ENCODE measurements at places on chromosomes 4 and X.

GRCh38 chr4:79235095-79235494 is 90.8 kb downstream of the NAA11 start:
- no peak for DNase-seq

DNA sequence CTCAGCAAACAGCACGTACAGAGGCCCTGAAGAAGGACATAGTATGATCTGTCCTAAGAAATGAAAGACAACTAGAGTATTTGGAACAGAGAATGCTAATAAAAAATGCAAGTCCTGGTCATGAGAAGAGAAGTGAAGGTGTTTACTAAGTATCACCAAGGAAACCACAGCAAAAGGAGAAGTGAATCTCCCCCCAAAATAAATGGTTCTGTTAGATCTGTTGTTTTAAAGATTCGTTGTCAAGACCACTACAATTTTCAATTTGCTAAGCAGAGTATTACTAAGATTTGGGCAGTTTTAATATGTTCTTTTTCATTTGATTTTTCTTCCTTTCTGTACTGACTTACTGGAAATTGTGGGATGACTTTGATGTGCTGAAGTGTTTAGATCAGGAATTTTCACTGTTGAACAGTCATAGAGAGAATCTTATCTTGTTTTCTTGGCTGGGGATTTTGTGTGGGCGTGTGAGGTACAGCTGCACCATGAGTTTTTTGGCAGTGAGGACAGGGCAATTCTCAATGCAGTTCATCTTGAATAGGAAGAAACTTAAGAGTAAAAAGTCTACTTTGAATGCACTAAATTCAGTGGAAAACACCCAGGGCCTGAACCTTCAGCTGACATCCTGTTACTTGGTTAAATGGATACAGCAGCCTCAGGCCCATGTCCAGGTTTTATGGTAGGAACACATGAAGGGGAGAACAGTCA is 132.2 kb downstream of the STIM2 start:
- no peak for DNase-seq

DNA sequence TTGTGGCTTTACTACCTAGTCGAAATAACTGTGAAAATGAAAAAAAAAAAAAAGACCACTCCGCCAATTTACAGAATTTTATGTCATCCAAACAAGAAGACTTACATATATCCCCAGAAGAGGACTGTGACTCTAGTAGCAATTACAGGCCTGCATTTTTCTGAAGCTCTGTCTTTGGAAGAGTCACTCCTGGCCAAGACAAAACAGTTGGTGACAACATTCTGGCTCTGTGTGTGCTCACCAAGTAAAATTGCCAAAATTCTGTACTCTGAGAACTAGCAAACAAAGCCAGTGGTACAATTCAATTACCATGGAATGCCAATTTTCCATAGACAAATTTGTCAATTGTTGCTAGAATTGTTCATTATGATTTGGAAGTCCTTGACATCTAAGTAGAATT is 311.1 kb downstream of the PDGFC start:
- DNase-seq: no peak

DNA sequence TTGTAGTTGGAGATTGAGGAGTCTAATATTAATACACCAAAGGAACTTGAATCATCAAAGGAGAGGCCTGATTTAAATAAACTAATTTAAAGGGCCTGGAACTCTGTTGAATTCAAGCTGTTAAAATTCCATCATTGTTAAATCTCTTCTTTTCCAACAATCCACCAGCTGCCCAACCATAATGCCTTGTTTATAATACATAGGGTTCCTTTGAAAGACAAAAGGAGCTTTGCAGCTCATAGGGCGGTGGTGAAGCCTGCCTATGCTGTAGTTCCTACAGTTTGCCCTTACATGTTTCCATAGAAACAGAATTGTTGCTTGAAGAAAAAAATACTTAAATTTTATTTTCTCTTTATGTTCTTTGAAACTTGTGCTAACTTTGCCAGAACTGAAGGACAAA is 102.8 kb downstream of the GLUD2 start:
- no peak for DNase-seq

GRCh38 chr4:6845027-6845426 is 62.5 kb downstream of the KIAA0232 start:
- no peak for DNase-seq

Data from activated CD4-positive, CD25-positive, alpha-beta regulatory T cell treated with anti-CD3 and anti-CD28 coated beads, Interleukin-2, amount 50 U/mL, for 16 hours (primary cell).